HepG2 (cell line): ENCODE measurements at places on chromosomes 3 and 15. TPM values are rescaled to one million over a fixed set of nuclear protein-coding genes. Genes with fewer than 3 reads are reported as not detected.

GRCh38 chr15:40772014-40772413 lies 2.2 kb downstream of the C15orf62 start:
- DNase-seq: no peak

DNA sequence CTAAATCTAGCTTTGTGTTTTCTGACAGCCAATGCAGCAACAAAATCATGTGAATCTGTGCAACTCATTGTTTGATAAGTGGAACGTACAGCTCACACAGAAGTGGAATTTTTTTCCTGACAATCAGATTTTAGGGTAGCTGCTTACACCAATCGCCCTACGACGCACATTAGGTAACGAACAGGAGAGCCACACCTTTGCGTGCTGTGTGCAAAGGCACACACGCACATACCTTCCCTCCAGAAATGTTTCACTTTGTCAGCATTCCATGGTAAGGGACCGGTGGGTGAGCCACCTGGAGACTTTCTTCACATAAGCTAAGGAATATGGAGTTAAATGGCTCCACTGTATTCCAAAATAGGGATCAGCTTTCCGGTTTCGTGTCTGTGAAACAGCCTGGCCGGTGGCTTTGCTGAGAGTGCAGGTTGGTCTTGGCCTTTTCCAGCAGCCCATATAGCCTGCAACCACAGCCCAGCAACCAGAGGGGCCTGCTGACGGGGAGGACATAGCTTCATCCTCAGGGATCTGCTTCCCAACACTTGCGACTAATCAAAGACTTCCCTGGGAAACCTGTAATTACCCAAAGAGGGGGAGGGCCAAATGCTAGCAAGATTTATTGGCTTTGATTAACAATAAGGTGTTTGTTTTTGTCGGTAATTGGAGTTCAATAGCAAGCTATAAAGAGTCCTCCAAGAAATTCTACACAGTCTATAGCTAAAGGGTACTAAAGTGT lies 145.3 kb downstream of the ADAMTS17 start:
- no peak for DNase-seq

SLC28A1 gene
- 5.8 and 8.6 TPM in 2 replicates for polyA plus RNA-seq

DNA sequence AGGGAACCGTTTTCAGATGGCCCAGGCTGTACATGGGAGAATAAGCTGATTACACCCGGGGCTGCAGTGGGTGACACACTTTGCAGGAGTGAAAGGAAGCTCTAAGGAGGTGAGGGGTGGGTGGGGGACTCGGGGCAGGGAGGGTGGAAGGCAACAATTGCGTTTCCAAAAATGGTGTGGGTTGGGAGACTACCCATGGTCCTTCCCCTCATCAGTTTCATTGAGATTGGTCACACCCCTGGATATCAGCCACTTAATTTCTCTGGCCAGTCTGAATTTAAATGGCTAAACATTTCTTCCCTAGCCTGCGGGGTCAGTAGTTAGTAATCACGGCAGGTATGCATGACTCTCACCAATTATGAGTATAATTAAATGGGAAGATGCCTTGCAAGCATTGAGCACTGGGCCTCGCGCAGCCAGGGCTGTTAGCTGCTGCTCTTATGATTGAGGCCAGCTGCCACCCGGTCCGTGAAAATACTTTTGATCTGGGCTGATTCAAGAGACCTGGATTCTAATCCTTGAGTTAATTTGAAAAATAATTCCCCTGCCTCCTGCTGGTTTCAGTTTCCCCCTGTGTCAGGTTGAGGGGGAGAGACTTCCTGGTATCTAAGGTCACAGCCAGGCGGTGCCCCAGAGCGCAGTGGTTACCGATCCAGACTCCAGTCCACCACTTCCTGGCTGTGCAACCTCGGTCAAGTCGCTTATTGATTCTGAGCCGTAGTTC lies 23.3 kb downstream of the SLC6A6 start:
- DNase-seq: no peak

DNA sequence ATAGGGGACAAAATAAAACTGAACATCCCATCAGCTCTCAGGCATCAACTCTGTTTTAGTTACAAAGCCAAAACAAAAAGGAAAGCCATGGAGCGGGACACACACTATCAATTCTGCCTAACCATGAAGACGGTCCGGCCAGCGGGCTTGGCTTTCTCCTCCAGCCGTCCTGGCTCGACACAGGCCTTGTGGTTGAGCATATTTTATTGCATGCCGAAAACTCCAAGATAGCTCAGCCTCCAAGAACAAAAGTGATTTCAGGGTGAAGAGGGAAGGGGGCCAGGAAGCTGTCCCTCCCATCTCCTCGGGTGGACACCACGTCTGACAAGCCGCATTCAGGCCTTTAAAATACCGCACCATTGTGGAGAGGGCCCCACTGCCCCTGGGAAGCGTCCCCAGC lies 31.2 kb downstream of the WNT5A start:
- DNase-seq: no peak

DNA sequence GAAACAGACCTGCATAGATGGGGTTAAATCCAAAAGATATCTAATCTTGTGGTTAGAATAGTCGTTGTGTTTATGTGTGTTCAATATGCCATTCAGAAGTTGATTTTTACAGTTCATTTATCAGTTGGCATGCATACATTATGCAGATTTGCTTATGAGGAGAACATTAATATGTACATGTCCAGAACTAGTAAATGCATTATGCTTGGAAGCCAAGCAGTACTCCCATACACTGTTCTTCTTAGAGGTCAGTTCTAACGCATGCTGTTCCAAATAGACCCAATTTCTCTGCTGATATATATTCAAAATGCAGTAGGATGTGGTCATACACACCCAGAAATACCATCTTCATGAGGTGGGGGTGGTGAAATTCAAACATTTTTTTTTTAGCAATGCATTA lies 956 bp downstream of the FGF12 start:
- no peak for DNase-seq

- DNase-seq: peak; percentile 52
Observed at GRCh38 chr15:57551715-57552677, 39.7 kb upstream of the MYZAP start.

GRCh38 chr15:89127054-89127702 lies 38.9 kb downstream of the ABHD2 start:
- DNase-seq: no peak

GPR156 gene
- 0.03 TPM in 1 of 2 replicates, not detected in the other for polyA plus RNA-seq

GRCh38 chr3:128855569-128855968 lies 23.9 kb upstream of the ACAD9 start:
- DNase-seq: no peak

GRCh38 chr15:66459818-66460615 lies 37.5 kb downstream of the SNAPC5 start:
- DNase-seq: no peak

- no peak for DNase-seq
Observed at GRCh38 chr3:128919988-128920387, 40.6 kb downstream of the ACAD9 start.

OXTR gene
- polyA plus RNA-seq: 0.36 and 0.39 TPM in 2 replicates

- no peak for DNase-seq
Observed at GRCh38 chr15:93302080-93302765, 213.2 kb upstream of the RGMA start.
